ENCODE measurements at places on chromosomes 16 and 17.

DNA sequence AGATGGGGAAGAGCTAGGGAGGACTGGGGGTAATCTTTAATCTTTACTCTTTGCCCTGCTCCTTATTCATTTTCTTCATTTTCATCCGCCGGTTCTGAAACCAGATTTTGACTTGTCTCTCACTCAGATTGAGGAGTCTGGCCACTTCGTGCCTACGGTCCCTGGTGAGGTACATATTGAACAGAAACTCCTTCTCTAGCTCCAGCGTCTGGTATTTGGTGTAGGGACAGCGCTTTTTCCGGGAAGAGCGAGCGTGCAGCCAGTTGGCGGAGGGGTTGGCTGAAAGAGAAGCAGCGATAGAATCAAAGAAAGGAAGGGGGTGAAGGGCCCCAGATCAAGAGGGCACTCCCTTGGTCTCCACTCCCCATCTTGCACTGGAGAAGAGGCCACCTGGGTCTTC lies 3.3 kb downstream of the HOXB9 start:
- DNase-seq: no peak

GRCh38 chr17:6660805-6661463 lies 9.4 kb downstream of the C17orf100 start:
- no peak for DNase-seq

DNA sequence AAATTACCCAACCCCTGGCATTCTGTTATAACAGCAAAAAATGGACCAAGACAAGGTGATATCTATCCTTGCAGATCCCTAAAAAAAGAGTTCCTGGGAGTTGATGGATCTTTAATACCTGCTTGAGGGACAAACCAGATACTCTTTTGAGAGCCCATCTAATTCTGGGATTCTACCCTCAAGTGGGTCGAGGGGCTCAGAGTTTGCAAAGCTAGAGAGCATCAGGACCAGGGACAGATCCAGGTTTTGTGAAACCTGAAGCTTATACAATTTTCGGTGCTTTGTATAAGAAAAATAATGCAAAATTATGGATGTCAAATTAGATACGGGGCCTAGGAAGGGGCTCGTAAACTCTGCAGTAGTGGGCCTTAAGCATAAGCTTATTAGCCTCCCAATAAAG lies 130.5 kb upstream of the CRHR1 start:
- DNase-seq: no peak

DNA sequence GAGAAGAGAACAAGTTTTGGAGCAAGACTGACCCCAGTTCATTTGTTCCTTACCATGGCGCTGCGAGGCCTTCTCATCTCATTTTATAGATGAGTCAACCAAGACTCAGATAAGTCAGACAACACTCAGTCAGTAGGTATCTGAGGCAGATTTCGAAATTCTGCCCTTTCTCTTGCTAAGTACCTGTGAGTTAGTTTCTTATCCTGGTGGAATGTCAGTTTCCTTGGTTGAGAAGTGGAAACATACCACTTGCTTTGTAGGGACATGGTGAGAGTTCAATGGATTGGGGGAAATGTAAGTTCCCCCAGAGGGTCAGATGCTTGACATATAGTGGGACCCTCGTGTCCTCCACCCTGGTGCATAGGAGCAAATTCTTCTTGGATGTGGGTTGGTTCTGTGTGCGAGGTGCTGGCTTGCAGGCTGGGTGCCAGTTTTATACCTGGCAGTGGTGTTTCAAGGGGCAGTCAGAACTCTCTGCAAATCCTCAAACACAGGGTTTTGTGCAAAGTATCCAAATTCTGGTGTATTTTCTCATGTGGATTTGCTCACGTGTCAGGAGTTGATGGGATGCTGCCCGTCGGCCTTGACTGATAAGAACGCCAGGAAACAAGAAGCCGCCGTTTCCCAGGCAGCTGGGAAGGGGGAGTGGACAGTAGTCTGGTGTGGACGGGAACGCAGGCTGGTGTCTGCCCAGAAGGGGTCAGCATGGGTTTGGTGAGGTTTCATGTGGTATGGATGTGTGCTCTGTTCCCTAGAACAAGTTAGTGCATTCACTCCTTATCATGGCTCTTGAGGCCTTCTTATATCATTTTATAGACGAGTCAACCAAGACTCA lies 61.1 kb upstream of the CIBAR2 start:
- DNase-seq: no peak

DNA sequence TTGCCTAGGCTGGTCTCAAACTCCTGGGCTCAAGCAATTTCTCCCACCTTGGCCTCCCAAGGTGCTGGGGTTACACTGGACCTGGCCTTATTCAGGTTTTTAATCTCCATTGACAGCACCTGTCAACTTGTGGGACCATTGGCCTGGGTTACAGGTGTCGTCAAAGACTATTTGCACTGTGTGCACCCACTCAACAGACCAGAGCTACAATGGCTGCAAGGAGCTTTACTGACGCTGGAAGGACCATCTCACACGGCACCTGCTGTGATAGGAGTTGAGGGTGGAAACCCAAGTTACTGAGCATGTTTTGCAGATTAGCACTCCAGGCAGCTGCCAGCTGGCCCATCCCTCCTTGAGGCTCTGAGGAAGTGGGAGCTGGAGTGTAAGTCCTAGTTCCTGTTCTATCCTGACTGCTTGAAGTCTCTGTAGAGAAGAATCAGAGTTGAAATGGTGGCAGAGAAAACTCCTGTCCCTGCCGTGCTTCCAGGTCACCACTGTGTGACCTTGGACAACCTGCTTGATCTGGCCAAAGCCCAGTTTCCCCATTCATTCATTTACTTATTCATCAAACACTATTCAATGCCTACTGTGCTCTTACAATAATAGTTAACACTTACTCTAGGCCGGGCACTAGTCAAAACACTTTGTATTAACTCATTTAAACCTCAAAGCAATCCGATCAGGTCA lies 42.4 kb upstream of the LONP2 start:
- DNase-seq: no peak

- no peak for DNase-seq
Observed at GRCh38 chr17:49566668-49567071, 9.0 kb upstream of the NXPH3 start.

DNA sequence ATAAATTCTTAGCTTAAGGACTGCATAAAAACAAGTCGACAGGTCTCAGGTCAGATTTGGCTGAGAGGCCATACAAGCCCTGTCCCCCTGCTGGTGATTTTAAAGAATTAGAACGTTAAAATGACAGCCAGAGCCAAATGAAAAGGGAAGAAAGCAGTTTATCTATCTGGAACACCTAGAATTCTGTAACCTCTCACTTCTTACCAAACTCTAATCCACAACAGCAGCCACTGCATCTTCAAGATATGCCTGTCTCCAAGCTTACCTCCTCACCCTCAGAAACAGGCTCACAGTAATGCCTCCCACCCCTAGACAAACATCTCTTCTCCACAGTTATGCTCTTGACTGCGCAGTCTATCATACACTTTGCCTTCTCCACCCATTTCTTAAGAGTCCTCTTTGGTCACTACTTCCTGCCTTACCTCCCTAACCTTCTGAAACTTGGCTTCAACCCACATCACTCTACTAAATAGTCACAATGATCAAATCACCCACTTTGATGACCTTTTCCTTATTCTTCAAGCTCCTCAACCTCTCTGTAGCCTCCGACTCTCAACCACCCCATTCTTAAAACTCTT lies 14.2 kb downstream of the ANKFY1 start:
- no peak for DNase-seq

GRCh38 chr17:79650861-79651260 lies 40.0 kb upstream of the RBFOX3 start:
- no peak for DNase-seq

DNA sequence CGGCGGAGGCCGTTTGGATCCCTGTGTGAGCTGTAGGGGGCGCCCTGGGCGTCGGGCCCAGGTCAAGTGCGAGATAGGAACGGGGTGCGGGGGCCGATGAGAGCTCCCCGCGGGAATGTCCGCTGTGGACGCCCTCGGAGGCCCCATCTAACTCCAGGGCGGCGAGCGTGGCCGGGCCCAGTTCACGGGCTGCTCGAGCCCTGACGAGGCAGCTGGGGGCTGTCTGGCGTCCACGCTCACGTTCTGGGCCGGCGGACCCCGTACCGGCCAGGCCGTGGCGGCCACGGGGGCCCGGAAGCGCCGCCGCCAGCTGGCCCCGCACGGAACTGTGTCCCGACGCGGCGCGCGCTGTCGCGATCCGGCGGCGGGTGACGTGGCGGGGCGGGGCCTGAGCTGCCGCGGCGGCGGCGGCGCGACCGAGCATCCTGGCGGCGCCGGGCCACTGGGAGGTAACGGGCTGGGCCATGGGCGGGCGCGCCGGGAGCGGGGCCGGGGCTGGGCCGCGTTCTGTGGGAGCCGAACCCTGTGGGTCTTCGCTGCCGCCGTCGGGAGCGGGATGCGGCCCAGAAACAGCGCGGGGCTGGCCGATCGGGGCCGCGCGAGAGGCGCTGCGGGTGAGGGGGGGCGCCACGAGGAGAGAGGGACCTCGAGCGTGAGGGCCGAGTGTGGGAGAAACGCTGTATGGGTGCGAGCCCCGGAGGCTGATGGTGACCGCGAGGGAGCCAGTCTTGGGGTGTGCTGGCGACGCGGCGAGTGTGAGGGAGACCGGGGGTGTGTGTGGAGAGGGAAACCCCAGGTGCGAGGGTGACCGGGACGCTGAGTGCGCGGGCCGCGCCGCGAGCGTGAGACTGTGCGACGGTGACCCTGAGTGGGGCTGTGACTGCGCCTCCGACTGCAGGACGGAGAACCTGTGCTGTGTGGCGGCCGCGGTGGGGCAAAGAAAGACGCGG lies at the start of gene SLC7A6:
Gene SLC7A6 (plus strand): TSS at position 399 of the 950 bp plus-strand sequence. CDS start 10,201 bp downstream, outside the sequence.
- DNase-seq: no peak

- no peak for DNase-seq
Observed at GRCh38 chr16:58678716-58679115, 5.9 kb downstream of the SLC38A7 start.

DNA sequence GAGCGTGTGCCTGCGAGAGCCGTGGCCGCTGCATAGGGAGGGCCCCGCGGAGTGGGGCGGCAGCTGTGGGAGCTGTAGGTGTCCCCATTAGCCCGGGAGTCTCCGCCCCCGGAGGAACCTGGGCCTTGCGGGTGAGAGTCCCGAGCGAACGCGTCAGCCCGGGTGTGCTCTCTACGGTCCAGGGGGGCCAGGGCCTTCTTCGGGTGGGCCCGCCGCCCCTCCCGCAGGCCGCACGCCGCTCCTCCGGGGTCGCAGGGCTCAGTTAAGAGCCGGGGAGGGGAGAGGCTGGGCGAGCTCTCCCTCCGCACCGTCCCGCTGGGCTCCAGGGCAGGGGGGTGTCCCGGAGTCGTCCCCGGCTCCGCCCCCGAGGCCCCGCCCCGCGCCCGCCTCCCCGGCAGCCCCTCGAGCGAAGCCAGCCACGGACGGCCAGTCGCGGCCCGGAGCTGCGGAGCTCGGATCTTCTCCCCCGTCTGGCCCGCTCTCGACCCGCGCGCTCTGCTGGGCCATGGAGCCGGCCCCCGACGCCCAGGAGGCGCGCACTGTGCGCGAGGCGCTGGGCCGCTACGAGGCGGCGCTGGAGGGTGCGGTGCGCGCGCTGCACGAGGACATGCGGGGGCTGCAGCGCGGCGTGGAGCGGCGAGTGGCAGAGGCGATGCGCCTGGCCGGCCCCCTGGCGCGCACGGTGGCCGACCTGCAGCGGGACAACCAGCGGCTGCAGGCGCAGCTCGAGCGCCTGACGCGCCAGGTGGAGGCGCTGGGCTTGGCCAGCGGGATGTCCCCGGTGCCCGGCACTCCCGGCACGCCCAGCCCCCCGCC lies at the start of gene SMTNL2:
Gene SMTNL2 (plus strand): TSS at position 429 of the 816 bp plus-strand sequence. CDS start 77 bp downstream, at position 506.
- DNase-seq: no peak

DNA sequence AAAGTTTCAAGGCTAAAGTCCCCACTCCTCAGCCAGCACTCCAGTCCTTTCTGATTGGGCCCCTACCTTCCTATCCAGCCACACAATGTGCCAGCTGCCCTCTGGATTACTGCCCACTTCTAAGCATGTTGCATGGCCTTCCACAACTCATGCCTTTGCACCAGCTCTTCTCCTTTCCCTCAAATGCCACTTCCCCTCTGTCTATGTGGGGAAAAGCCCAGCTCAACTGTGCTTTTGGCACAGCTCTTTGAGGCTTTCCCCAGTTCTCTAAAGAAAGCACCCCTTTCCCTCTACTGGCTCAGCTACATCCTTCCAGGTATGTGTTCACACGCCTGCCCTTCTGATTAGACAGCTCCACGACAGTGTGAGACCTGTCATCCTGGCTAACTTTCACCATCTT lies 18.5 kb downstream of the GTF3C1 start:
- no peak for DNase-seq
